ENCODE measurements at places on chromosomes 12 and 14. TPM values are rescaled to one million over a fixed set of nuclear protein-coding genes. Genes with fewer than 3 reads are reported as not detected.

B3GNT4 gene
- not detected for total RNA-seq

DCAF4 gene
- 15.7 TPM for total RNA-seq

LMNTD1 gene
- not detected for total RNA-seq

NPAS3 gene
- total RNA-seq = 2.5 TPM

CD4 gene
- 21.2 TPM for total RNA-seq

NID2 gene
- total RNA-seq = 33.3 TPM

GALNT16 gene
- total RNA-seq = 6.7 TPM

PARPBP gene
- 4.9 TPM for total RNA-seq

LRTM2 gene
- not detected for total RNA-seq

ARHGAP9 gene
- total RNA-seq = 24.6 TPM

CYP27B1 gene
- 5.6 TPM for total RNA-seq

A2M gene
- total RNA-seq = 638 TPM

TBX5 gene
- total RNA-seq = not detected

KRT83 gene
- not detected for total RNA-seq

PTCSC3 gene
- not detected for total RNA-seq

TROAP gene
- total RNA-seq = 0.37 TPM

OR4E2 gene
- total RNA-seq = not detected

DHRS2 gene
- not detected for total RNA-seq

MANSC1 gene
- total RNA-seq = 16.7 TPM

EIF2S3B gene
- total RNA-seq = not detected
